Stimulated activated CD8-positive, alpha-beta memory T cell treated with anti-CD3 and anti-CD28 coated beads, Interleukin-4, amount 100 ng/mL, for 1 hour (primary cell): ENCODE measurements at places on chromosomes 12 and 14.

DNA sequence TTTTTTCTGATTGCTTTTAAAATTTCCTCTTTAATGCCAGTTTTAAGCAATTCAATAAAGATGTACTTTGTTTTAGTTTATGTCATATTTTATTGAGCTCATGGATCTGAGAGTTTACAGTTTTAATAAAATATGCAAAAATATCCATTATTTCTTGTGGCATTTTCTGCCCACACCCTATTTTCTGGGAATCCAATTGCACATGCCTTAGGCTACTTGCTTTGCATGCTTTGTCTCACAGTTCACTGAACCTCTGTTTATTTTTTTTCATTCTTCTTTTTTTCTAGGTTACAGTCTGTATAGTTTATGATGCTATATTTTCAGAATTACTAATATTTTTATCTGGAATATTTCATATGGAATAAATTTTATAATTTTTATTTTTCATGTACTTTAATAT lies 1258.0 kb downstream of the FSCB start:
- no peak for DNase-seq

DNA sequence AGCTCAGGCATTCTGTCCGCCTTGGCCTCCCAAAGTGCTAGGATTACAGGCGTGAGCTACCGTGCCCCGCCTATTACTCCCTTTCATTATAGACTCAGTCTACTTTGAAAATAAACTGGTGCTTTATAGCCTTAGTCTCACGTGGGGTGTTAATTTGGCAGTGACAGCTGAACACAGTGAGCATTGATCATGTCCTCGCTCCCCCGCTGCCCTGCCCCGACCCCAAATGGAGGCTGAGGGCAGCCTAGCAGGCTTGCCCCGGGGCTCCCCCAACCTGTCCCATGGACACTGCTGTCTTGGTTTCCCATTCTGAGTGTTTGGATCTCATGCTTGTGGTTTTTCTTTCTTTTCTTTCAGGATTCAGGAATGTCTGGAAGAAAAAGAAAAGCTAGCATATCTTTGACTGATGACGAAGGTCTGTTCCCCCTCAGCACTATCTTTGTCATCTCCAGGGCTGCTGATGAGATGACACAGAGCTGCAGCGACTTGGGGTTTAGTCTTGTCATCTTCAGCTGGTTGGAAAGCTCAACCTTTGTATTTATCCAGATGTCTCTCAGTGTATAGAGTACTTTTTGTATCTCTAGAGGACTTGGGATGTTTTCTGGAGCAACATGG lies 42.2 kb downstream of the EP400 start:
- DNase-seq: no peak

DNA sequence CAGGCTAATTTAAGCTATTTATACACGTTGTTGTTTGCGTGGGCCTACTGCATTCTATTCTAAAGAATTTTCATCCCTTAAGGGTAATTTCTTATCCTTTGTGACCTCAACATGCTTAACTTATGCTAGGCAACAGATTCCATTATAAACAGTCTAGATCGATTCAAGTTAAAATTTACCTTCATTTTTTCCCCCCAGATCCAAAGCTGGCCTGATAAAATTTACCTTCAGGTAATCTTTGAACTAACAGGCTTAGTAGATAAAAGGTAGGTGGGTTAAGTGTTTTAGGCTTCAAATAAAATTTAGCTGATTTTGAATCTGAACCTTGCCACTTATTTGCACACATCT lies 389 bp upstream of the CCNB1IP1 start:
- DNase-seq: no peak

- no peak for DNase-seq
These were observed 445.5 kb upstream of the FBXO33 start for GRCh38 chr14:39877577-39878190.

- no peak for DNase-seq
These were observed 33.4 kb downstream of the POLE start for GRCh38 chr12:132653567-132654290.

DNA sequence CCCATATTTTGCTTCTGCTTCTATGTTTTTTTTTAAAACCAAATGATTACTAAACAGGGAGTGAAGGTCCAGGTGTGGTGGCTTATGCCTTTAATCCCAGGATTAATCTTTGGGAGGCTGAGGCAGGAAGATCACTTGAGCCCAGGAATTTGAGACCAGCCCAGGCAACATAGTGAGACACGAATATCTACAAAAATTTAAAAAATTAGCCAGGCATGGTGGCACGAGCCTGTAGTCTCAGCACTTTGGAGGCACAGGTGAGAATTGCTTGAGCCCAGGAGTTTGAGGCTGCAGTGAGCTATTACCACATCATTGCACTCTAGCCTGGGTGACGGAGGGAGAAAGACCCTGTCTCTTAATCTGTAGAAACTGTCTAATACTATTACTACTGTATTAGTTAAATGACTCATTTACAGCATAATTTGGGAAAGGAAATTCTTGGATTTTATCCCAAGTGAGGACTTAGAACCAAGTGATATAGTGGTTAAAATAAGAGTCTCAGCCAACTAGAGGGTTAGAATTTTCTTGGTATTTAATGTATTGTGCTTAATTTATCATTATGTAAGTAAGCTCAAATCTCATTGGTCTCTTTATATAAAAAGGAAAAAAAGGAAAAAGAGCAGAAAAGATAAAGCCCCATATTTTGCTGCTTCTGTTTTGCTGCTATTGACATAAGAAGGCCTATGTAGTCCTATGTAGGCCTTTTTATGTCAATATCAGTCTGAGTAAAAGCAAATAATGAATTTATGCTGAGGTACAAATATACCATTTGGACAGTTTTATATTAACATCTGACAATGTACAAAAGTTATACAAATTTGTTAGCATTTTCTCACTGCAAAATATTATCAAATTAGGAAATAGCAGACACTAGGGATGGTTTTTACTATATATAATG lies 163.4 kb downstream of the RAD51B start:
- DNase-seq: no peak

DNA sequence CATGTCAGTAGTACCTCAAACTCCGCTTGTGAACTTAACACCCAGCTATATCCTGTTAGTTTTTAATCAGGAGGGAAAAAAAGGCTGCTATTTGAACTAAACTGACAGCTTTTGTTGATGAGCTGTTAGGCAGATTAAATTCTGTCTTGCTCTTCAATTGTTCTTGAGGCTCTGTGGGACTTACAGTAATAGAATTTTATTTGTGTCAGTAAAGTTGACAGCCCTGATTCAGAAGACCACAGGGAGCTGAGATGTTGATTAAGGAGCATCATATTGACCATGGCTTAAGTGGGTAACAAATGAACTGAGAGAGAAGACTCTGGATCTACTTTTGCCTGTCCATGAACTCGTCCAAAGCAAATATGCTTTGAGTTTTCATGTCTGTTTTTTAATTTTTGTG lies 622.9 kb downstream of the DIO2 start:
- DNase-seq: no peak

- DNase-seq: no peak
These were observed 112.6 kb downstream of the ADGRD1 start for GRCh38 chr12:131066207-131066885.

- DNase-seq: no peak
These were observed 42.9 kb upstream of the ATP23 start for GRCh38 chr12:57898308-57898970.

DNA sequence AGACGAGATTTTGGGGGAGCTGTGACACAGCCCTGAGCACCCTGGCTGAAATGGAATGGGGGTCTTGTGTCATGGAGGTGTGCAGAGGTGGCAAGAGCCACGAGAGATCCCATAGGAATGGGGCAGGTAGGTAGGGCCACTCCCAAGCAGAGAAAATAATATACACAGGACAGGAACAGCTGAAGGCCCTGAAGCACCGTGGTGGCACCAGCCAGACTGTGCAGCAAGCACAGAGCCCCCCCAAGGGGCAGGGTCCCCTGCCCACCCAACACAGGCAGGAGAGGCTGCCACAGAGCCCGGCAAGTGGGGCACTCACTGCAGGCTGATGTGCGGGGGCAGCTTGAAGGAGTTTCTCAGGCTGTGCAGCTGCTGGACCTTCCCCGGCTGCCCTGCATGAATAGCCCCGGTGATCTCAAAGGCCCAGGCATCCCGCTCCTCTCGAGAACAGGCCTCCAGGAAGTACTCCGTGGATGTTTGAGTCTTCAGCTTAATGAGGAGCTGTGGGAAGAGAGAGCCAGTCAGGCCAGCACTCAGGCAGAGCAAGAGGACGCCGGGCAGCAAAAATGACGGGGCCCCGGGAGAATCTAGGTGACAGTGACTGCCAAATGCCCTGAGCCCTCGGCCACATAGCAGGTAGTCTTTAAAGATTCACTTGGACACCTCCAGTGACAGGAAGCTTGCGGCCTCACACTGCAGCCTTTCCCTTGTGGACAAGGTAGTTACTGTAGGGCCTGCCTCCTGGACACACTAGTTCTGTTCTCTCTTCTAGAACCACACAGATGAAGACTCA lies 16.7 kb downstream of the PLEK2 start:
- DNase-seq: no peak

DNA sequence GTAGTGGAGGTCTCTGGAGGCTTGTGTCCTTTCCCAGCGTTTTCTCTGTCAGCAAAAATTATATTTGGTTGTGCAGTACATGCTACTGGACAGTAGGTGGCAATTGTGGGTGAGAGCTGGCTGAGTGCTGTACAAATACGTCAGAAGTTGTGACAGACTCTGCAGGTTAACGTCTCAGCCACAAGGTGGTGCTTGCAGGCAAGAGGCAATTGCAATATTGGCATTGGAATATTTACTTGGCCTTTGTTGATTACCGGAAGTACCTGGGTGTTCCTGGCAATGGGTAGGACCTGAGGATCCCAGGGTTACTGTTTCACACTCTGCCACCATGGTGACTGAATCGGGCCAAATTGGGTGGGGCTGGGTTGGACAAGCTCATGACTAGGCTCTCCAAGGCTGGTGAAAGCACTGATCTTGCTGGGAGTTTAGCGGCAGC lies 333.9 kb upstream of the LMO3 start:
- DNase-seq: no peak

- DNase-seq: no peak
These were observed 119.3 kb upstream of the RAP1B start for GRCh38 chr12:68491204-68491960.

DNA sequence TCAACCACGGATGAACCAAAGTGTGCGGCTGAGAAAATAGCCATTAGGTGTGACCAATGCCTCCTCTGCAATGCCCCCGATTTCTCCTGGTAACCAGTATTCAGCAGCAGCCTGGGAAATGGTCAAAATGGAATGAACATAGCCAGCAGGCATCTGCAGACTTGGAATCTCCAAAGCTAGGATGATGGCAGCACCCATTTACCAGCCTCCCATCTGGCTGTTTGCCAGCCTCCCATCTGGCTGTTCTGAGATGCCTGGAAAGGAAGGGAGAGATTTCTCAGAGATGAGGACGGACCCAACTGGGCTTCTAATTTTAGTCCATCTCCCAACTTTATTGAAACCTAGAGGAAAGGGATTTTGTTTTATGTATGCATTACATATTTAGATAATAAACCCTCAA lies 16.2 kb downstream of the CLMN start:
- DNase-seq: no peak

- no peak for DNase-seq
These were observed 479.8 kb downstream of the ZFP36L1 start for GRCh38 chr14:68312884-68313610.

DNA sequence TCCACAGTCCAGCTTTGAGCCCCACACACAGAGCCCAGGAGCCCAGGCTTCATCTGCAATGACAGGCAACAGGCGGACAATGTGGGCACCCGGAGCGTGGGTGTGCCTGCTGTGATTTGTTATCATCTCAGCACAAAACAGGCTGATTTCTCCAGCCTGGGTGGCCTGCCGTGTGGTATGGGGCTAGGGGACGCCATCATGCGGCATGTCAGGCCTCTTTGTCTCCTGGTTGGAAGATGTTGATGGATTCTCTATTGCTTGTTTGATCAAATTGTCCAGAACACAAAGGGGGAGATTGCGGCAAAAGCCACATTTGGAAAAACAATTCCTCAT lies 147.1 kb downstream of the KIF26A start:
- DNase-seq: no peak

DNA sequence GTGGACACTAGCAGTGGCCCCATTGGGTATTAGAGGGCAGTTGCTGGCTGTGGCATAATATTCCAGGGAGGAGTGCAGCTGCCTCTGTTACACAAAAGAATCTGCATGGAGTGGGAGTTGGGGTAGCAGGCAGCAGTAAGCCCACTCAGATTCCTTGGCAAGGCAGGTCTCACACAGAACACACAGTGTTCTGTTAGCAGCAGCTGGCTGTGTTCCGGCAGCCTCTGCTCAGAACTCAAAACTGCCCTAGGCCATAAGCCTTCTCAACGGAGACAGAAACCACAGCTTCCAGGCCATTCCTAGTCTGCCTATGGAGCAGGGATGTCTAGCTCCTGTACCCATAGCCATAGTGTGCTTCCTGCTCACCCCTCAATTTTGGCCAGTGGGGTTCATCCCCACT lies 1085.4 kb downstream of the SLC6A15 start:
- no peak for DNase-seq

GRCh38 chr14:47103771-47104170 lies 452.2 kb upstream of the RPL10L start:
- no peak for DNase-seq

DNA sequence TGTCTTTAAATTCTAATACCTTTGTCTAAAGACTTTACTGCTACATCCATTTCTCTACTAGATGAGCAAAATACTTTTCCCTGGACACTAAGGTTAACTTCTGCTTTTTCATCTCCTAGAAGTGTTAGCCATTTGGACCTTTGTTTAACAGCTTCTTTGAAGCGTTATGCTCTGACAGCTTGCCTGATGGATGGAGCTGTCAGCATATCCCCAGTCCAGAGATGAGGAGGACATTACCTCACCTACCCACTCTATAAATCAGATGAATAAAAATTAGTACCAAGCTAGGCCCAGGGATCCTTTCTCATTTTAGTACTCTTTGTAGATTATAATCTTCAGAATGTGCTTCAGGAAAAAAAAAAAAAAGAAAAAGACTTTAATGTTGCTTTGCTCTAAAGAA lies 222.7 kb downstream of the PELI2 start:
- no peak for DNase-seq

DNA sequence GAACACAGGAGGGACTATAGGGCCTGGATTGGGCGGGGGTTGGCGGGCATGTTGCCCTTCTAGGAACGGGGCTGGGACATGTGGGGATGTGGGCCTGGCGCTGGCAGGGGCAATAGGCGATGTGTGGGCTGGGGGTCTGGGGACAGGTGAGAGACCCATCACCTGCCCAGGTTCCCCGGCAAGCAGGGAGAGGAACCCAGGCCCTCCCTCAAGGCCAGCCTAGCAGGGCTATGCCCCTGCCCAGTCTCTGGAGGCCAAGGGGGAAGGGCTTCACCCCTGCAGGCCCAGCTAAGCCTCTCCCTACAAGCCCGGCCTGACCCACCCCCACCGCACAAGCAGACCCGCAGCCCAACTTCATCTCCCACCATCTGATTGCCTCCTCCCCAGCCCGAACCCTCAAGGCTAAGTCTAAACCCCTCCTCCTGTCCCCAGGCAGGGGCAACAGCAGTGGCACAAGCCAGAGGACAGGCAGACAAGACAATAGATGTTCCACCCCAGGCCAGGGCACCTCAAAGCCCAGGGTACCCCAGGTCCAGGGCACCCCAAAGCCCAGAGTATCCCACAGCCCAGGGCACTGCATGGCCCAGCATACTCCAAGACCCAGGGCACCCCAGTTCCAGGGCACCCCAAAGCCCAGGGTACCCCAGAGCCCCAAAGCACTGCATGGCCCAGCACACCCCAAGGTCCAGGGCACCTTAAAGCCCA lies 6.5 kb downstream of the JAG2 start:
- no peak for DNase-seq
